ENCODE measurements at places on chromosomes 2 and 18.
A peak's percentile ranks its signal among the peaks of the same experiment; 100 is the strongest.

DNA sequence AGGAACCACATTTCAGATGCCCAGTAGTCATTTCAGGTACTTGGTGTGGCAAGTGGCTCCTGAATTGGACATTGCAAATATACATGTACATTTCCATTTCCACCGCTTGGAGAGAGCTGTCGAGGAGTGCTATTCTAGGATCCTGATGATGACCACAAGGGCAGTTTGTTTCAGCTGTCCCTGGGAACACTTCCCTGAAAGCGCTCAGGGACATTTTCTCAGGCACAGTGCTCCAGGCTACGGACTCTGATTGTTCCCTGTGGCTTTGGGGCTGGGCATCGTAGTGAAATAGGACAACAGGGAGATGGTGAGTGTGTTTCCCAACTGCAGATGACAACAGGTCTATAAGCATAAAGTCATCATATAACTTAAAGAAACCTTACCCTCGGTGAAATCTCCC, 3.1 kb downstream of the DBI start:
- DNase-seq = no peak

GRCh38 chr2:132668987-132669907, 758 bp downstream of the LYPD1 start:
- no peak for DNase-seq

GRCh38 chr2:27929916-27930486, 39.5 kb downstream of the BABAM2 start:
- no peak for DNase-seq

DNA sequence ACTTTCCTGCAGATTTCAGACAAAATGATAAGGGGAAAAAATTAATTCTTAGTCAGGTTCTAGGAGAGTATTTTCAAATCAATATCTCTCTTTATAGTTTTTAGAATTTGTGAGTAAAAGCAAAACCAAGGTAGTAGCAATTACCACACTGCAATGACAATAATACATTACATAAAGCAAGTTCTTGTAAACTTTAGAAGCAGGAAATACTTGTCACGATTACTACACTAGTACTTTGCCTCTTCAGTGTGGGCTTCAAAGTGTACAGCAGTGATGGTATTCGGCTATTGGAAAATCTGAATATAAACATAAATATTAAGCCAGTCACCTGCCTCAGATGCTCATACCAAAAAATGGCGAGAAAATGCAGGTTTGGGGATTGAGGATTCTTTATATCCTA, 81.0 kb downstream of the ALPK2 start:
- no peak for DNase-seq

- no peak for DNase-seq
Measured at GRCh38 chr2:27596627-27597026, 13.8 kb downstream of the ZNF512 start.

DNA sequence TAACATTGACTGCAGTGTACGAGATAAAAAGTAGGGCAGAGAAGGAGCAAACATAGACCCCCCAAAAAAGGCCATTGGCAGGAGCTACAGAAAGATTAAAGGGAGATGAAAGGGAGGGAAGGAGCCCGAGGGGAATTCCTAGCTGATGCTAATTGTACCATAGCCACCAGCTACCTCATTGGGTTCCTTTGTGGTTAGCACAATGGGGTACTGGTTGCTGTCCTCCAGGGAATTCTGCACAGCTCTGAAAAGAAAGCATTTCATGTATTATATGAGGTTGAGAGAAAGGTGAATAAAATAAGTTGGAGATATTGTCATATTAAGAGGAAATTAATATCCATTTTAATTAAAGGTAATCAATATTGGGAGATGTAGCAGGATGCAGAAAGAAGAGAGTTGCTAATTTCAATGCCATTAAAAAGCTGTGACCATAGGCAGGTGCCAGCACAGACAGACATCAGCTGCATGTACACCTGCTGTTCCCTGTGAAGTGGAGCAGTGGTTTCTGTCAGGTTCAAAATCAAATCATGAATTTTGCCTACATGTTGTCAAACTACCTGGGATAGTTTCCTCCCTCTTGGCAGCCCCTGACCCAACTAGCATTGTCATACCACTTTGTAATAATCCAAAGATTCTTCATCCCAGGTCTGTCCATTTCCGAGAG, 185.4 kb upstream of the DLGAP1 start:
- DNase-seq = no peak

DNA sequence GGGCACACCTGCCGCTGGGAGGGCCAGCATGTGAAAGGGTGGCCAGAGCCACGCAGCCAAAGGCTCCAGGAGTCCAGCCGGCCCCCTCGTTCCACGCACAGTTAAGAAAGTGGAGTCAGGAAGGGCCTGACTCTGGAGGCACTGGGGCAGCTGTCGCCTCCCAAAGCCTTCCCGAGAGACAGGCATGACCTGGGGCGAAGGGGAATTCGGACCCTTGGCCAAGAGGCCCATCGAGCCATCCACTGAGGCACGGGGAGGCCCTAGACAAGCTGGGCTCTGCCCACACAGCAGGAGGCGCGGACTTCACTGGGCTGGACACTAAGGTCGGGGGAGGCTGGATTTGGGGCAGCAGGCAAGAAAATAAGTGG, 38.5 kb upstream of the SNED1 start:
- no peak for DNase-seq

- DNase-seq = no peak
Measured at GRCh38 chr2:13504808-13505207, 788.1 kb downstream of the TRIB2 start.

DNA sequence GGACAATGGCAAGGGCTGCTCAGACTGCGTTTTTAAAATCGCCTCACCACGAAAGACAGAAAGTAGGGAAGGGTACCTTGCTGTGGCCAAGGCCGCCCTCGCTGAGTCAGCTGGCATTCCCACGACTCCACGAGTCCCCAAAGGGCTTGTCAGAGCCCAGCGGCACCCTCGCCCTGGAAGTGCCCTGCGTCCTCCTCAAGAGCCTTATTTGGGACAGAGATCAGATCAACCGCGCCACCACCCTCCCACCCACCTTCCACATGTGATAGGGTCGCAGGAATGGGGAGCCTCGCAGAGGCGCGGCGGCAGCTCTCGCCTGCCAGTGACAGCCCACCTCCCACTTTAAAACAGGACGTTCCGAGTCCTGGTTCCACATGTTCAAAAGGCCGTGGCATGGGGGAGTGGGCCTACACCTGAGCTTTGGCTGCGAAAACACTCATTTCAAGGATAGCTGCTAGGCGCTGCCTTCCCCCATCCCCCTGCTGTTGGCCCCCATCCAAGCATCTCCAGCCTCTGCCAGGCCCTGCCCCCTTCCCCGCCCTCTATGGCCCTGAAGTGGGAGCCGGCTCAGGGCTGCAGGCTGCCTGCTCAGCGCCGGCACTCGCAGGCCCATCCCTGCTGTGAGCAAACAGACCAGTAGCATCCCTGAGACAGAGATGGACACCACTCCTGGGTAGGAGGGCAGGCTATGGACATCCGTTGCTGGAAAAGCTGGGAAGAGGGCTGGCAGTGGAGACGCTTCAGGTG, 38.1 kb upstream of the ARHGEF4 start:
- DNase-seq = no peak

GRCh38 chr2:156704132-156704531, 268.0 kb downstream of the GPD2 start:
- no peak for DNase-seq

GRCh38 chr2:582792-583528, 94.2 kb downstream of the TMEM18 start:
- no peak for DNase-seq

DNA sequence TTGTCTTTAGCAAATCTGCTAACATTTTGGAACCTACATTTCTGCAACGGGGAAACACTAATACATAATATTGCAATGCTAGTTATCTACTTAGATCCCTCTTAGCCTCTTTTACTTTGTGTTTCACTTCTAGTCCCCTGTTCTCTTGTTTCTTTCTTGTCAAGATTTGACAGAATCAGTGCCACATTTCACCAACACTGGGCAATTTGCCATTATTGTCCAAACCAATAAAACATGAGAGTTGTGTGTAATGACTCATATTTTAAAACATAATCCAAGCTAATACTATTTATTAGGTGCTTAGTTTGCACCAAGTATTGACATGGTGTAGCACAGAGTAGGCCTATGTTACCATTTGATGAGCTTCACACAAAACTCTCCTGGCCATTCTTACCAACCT, 33.7 kb upstream of the ACVR1C start:
- no peak for DNase-seq

DNA sequence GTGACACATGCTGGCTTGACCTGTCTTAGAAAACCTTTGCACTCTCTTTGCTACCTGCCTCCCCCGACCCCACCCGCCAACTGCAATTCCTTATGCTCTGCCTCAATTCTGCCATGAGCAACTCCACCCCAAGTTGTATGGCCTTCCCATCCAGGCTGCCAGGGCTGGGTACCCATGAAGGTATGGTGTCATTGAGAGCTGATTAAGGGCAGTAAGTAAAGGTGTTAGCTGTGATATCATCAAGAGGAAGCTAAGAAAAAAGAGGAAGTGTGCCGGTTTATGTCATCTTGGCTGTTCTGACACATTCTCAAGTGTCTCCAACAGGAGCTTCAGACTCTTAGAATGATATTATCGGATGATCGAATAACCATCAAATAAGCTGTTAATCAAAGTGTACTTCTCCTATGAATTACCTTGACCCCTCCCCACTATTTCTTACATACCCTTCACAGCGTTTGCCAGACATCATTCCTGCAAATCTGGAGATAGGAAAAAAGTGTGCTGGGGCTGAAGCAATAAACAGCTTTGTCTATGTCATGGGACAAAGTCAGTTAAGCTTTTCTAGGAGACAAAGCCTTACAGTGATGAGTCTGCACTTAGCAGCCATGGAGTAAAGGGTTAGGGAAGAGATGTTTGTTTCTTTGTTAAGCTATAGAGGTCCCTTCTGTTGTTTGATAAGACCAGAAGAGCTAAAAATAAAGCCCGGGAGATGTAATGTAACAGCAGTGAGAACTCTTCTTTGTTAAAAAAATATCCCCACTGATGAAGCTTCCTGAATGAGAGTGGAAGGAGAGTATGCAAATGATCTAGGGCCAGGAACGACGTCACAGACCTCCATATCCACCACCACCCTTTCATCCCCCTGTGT, 40.4 kb upstream of the SMAD2 start:
- no peak for DNase-seq

DNA sequence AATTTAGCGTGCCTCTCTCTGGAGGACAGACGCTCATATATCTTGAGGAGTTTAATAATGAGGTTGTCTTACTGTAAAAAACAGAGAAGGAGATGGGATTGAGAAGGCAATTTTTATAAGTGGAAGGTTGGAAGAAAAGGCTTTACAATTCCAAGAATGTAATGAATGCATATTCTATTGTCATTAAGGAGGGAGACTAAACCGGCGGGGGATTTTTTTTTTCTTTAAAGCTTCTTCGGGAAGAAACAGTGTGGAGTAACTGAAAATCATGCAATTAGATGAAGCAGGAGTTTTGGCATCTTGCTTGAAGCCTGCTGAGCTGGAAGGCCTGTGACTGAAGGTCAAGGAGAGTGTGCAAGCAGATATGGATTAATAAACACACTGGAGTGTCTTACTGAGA, 124.4 kb downstream of the HRH4 start:
- no peak for DNase-seq

DNA sequence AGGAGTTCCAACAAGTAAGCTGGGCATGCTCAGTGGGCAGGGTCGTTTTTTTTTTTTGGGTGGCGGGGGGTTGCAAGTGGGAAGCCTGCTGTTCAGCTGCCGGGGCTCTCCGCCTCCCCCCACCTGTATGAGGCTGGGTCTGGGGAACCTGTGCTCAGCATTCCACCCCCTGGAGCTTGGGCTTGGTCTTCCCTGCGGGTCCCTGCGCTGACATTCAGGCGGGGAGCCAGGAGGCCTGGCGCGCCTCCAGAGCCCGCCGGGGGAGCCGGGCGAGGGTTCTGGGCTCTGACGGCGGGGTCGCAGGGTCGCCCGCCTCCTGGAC, 822 bp upstream of the GPD2 start:
- DNase-seq = no peak

- no peak for DNase-seq
Measured at GRCh38 chr2:158205215-158205614, 103.5 kb downstream of the UPP2 start.

GRCh38 chr18:11851146-11851805, at the start of gene CHMP1B:
CHMP1B (plus strand) TSS chr18:11851413; CDS start chr18:11851512, 99 bp downstream.
- peak; percentile 87 for DNase-seq

GRCh38 chr2:181554061-181554830, 97.1 kb downstream of the ITGA4 start:
- DNase-seq = no peak

- no peak for DNase-seq
Measured at GRCh38 chr18:31044926-31045325, 2.4 kb upstream of the DSC3 start.

GRCh38 chr18:73691118-73691517, 456.5 kb downstream of the FBXO15 start:
- DNase-seq = peak; percentile 53

GRCh38 chr2:182110347-182110746, 124.7 kb downstream of the PPP1R1C start:
- no peak for DNase-seq

GRCh38 chr2:30179536-30179935, 32.7 kb downstream of the YPEL5 start:
- no peak for DNase-seq

- no peak for DNase-seq
Measured at GRCh38 chr18:72867746-72868584, at the start of gene NETO1. NETO1 (minus strand) TSS chr18:72867987; CDS start chr18:72867291, 696 bp downstream.

- DNase-seq = no peak
Measured at GRCh38 chr2:222976521-222977061, 75.4 kb upstream of the KCNE4 start.

DNA sequence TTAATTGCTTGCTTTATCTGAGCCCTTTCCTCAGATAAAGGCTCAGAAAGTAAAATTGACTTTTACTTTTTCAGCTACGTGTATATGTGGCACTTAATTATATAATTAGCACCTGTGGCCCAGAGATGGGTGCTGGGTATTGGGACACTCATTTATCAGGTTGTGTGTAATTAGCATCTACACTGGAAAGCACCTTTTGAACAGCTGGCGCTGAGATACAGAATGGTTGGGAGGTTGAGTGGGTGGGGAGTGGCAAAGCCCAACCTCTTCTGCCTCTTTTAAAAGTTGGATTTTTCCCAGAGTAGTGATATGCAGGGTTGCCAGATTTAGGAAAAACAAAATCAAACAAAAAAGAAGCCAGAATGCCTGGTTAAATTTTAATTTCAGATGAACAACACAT, 23.9 kb downstream of the SPTBN1 start:
- no peak for DNase-seq

- no peak for DNase-seq
Measured at GRCh38 chr2:145623136-145623535, 1103.2 kb upstream of the ZEB2 start.

GRCh38 chr2:71458413-71459083, 5.2 kb downstream of the DYSF start:
- DNase-seq = no peak

DNA sequence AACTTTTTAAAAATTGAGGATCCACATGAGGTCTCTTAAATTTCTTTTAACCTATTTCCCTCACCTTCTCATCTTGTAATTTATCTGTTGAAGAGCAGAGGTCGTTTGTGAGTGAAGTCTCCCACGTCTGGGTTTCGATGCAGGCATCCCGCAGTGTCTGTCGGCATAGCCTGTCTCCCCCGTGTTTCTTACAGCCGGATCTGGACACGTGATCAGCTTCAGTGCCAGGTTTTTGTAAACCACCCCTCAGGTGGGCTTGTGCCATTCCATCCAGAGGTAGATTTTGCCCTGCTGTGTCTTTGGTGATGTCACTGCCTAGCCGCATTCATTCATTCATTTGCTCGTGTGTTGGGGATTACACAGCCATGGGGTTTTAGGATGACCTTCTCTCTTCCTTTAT, 16.2 kb downstream of the AQP12A start:
- no peak for DNase-seq

- no peak for DNase-seq
Measured at GRCh38 chr18:54762386-54762785, 65.9 kb upstream of the RAB27B start.
